ENCODE measurements at places on chromosomes 6 and 20.

DNA sequence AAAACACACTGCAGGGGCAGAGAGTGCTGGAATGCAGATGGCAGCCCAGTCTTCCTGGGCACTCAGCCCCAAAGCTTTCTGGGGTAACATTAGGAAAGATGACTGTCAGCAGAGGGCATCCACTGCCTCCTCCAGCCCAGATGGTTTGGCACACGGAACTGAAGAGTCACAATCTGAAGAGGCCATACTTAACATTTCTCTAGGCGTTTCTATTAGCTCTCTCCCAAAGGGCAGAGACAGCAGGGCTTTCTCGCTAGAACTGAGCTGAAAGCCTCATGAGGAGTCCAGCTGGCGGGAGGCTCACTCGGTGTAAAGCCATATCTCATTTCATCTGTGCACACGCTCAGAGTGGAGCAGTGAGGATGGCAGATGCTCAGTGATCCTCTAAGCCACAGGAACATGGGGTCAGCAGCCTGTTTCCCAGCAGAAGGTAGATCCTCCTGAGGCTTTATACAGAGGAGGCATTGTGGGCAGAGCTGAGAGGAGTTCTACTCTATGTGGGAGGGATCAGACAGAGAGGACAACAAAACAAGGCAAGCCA is 28.1 kb downstream of the ALDH8A1 start:
- DNase-seq = no peak

GRCh38 chr6:159075506-159076228 is 30.9 kb upstream of the TAGAP start:
- DNase-seq = no peak

GRCh38 chr20:62238569-62239277 is 402 bp downstream of the OSBPL2 start:
- no peak for DNase-seq

GRCh38 chr6:85747666-85748065 is 105.0 kb upstream of the SYNCRIP start:
- DNase-seq = no peak

DNA sequence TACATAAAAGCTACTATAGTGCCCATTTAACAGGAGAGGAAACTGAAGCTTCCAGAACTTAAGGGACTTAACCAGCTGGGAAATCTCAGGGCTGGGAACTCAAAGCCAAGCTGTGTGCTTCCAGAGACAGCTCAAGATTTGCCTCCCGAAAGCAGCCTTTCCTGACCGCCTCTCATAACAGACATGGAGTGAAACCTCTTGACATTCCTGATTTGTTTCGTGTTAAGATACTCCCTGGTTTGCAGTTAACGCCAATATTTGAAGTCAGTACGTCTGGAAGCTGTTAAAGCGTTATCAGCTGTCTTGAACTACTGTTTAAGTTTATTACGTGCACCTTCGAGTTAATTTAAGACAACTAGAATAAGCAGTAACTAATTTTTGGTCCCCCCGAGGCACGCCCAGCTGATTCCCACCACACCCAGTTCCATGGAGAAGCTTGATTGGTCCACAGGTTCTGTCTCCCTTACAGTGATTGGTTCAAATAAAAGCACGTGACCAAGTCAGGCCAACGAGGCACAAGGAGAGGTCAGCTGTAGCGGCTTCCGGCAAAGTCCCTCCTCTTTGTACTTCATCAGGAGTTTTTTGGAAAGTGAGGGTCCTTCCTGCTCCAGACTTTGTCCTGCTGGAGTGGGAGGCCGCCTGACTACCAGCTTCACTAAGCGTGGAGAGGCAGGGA is 8.9 kb upstream of the TCP11 start:
- no peak for DNase-seq

- DNase-seq = no peak
Measured at GRCh38 chr20:39871013-39871412, 818.0 kb downstream of the MAFB start.
